ENCODE measurements at places on chromosomes 1 and 21. TPM values are rescaled to one million over a fixed set of nuclear protein-coding genes. Genes with fewer than 3 reads are reported as not detected.

The HLX gene
- total RNA-seq: 43.8 TPM

The CCDC185 gene
- total RNA-seq: not detected

The FAM163A gene
- total RNA-seq: not detected

The CELA3A gene
- total RNA-seq: not detected

The TRIM67 gene
- not detected for total RNA-seq

The IQCC gene
- total RNA-seq: 1.4 TPM

The C4BPA gene
- not detected for total RNA-seq

The DENND2D gene
- 2.0 TPM for total RNA-seq

The TMOD4 gene
- total RNA-seq: not detected

The TMCO2 gene
- total RNA-seq: not detected

The RXRG gene
- not detected for total RNA-seq

The OR14K1 gene
- total RNA-seq: not detected

The KDM1A gene
- 82.2 TPM for total RNA-seq

The HMCN1 gene
- total RNA-seq: 0.29 TPM

The CCDC27 gene
- not detected for total RNA-seq

The TMEM240 gene
- total RNA-seq: 20.5 TPM

The CYP4X1 gene
- total RNA-seq: not detected

The YRDC gene
- total RNA-seq: 17.0 TPM

The S100A2 gene
- total RNA-seq: 2.3 TPM

The SELENBP1 gene
- 49.6 TPM for total RNA-seq

The KRTAP11-1 gene
- total RNA-seq: not detected

The MPZ gene
- 3.5 TPM for total RNA-seq

The TTC4 gene
- total RNA-seq: 24.5 TPM

The PLPPR4 gene
- not detected for total RNA-seq

The USP33 gene
- total RNA-seq: 35.5 TPM

The TCHH gene
- not detected for total RNA-seq

The SCYL3 gene
- total RNA-seq: 5.8 TPM

Data from myometrial cell (primary cell).